Stimulated activated CD4-positive, alpha-beta T cell treated with anti-CD3 and anti-CD28 coated beads, TNF-alpha, amount 100 ng/mL, for 48 hours (primary cell): ENCODE measurements at places on chromosomes 2 and 18.

- no peak for DNase-seq
These were observed 244.7 kb downstream of the KCNS3 start for GRCh38 chr2:18123211-18123570.

DNA sequence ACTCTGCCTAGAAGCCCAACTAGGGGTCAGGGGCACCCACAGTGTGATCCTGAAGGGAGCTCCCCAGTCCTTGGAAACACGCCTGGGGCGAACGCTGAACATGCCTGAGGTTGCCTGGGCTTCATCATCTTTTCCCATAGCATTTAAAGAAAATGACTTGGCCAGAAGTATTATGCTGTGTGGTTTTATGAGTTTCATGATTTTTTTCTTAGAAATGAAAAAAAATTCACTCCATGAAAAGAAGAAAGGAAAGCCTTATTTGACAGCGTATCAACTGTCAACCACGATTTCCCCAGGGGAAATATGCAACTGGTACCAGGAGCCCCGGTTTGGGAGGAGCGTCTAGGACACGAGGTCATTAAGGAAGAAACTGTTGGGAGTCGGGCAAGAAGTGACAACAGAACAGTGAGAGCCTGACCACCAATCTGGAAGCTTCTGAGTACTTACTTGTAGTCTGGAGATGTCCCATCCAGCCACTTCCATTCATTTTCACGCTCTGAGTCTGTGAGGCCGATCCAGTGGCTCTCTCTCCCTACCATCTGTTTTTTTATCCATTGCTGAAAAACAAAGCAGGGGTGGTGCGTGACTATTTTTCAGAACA is 63.5 kb upstream of the THOC1 start:
- no peak for DNase-seq

DNA sequence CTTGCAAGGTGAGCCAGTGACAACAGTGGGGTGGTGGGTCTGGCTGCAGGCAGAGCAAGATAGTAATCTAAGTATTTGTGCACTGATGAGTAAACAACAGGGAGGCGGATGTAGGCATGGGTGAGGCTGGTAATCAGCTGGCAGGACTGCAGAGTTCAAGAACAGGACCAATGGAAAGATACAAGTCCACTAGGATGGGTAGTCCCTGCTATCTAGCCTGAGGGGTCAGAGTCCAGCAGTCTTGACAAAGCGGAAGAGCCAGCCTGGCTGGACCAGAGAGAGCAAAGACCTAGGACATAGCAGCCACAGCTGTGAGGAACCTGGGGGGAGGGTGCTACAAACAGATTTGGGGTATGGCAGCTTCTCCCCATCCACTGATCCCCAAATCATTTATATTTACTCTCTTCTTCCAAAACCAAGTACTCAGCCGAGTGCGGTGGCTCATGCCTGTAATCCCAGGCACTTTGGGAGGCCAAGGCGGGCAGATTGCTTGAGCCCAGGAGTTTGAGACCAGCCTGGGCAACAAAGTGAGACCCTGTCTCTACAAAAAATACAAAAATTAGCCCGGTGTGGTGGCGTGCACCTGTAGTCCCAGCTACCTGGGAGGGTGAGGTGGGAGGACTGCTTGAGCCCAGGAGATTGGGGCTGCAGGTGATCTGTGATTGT is 25.9 kb downstream of the VIL1 start:
- DNase-seq, result no peak

DNA sequence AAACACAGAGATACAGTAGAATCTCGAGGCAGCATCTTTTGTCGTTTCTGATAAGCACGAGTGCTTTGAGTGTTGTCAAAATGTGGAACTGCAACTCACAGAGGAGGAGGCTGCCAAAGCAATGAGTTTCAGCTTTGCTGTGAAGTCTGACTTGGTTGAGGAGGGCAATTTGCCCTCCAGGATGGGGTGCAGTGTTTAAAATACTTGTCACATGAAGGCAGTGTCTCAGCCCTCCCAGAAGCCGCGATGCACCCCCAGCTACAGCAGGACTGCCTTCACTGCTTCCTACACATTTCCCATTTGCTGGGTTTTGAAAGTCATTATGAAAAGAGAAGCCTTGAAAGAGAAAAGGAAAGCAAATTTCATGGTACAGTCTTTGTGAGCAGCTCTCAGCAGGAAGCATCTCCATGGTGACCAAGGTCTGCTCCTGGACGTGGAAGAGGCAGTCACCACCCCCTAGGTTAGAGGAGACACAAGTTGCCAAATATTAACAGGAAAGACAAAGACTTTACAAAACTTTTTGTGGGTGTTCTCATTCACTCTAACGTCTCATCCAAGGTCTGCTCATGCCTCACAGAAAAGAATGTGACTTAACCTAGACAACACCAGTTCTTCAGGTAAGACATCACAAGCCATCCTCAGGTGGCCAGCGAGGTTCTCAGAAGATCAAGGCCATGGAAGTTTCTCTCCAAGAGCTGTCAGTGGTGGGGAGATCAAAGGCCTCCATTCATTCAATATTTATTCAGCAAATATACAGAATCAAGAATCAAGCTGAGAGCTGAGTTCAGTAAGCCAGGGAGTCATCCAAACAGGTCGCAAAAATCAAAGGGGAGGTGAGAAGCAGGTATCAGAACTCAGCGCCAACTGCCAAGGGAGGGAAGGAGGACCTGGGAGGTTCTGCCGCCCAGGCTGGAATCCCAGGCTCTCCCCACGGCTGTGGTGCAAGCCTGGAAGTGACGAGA is 476.0 kb downstream of the EIPR1 start:
- no peak for DNase-seq

GRCh38 chr2:179692610-179693009 is 168.8 kb downstream of the ZNF385B start:
- no peak for DNase-seq

GRCh38 chr2:202757339-202757738 is 114.2 kb downstream of the ICA1L start:
- DNase-seq, result no peak

DNA sequence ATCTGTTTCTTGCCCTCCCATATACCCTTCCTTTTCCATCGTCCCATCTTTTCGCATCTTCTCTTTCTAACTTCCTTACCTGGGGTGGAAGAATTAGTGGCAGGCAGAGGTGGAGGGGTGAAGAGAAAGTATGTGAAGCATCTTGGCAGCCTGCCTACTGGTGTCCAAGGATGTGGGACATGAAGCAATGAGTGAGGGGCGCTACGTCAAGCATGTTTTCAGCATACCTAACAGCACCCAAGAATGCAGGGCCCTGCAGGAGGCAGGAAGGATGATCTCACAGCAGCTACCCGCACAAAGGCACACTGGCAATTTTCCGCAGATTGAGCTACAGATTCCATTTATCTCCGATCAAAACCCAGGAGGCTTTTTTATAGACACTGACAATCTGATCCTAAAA is 42.2 kb downstream of the METTL4 start:
- no peak for DNase-seq

GRCh38 chr2:26988058-26988860 is 17.8 kb downstream of the MAPRE3 start:
- DNase-seq, result no peak

GRCh38 chr2:129205176-129205575 is 774.3 kb upstream of the RAB6C start:
- no peak for DNase-seq

GRCh38 chr2:75675908-75676307 is 29.3 kb downstream of the MRPL19 start:
- no peak for DNase-seq

DNA sequence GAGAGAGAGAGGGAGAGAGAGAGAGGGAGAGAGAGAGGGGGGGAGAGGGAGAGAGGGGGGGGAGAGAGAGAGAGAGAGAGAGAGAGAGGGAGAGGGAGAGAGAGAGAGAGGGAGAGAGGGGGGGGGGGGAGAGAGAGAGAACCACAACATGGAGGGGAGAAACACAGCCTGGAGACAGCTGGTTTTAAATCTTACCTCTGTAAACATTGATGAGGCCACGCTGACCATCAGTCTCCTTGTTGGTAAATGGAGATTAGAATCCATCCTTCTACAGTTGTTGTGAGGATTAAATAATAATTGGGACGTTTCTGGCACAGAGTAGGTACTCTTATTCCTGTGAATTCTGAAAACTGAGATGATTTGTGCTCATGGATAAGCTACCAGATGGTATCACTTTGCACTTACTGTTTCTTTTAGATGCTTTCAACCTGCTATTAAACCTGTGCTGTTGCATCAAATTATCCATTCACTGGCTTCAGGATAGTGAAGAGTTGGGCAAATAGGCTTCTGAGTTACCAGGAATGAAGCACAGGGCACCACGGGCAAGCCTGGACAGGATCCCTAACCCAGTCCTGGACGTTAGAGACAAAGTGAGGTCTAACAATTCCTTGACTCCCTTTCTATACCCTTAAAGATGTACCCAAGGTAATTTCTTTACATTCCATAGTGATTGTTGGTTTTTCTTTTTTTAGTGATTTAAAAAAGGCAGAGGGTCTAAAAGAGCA is 318.1 kb downstream of the ZNF521 start:
- no peak for DNase-seq
